Left ventricle myocardium superior (tissue), 1 donor: ENCODE measurements at places on chromosomes 2 and 18. TPM values are rescaled to one million over a fixed set of nuclear protein-coding genes. Genes with fewer than 3 reads are reported as not detected.

TRPM8 gene
- total RNA-seq, result not detected

HJURP gene
- 0.52 TPM for total RNA-seq

DNA sequence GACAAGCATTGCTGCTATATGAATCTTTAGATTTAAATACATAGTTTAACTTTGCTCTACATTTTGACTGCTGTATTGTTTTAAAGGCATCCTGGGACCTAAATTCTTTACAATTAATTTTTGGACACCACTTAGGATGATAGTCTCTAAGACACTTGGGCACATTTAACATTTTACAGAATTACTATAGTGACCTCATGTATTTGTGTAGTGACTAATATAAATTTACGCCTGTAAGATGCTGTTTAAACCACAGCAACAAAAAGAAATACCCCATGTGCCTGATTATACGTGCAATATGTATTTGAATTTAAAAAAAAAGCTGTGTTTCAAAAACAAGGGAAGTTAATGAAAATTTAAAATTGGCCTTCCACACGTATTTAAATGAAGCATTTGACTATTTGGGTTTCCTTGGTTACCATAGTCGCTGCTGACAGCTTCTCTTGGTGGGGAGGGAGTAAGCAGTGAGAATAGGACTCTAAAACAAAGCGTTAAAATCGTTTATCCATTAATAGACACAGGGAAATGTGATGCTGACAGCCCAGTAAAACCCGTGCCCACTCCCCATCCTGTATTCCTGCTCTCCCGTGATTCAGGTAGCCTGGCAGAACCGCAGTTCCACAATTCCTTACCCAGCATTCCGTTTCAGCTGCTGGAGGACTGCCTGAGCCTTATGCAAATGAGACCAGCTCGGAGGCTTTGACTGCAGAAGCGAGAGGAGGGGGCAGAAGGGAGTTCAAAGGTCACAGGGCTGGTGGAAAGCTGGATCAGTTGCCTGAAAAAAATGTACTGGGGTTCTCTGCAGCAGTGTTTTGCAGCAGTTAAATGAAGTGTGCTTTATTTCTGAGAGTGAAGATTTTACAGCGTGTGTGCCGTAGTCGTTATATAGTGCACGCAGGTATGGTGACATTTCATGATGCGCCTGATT is 104.3 kb downstream of the CSRNP3 start:
- DNase-seq, result peak; percentile 49

HOXD4 gene
- total RNA-seq, result 0.22 TPM

GRCh38 chr18:75157851-75158250 is 51.1 kb downstream of the PTGR3 start:
- DNase-seq, result no peak

TNFAIP6 gene
- total RNA-seq, result 2.4 TPM

DNAJC5G gene
- 2.1 TPM for total RNA-seq

DSG4 gene
- total RNA-seq, result not detected

- no peak for DNase-seq
Measured at GRCh38 chr18:22913861-22914260, 19.3 kb upstream of the RBBP8 start.

DNA sequence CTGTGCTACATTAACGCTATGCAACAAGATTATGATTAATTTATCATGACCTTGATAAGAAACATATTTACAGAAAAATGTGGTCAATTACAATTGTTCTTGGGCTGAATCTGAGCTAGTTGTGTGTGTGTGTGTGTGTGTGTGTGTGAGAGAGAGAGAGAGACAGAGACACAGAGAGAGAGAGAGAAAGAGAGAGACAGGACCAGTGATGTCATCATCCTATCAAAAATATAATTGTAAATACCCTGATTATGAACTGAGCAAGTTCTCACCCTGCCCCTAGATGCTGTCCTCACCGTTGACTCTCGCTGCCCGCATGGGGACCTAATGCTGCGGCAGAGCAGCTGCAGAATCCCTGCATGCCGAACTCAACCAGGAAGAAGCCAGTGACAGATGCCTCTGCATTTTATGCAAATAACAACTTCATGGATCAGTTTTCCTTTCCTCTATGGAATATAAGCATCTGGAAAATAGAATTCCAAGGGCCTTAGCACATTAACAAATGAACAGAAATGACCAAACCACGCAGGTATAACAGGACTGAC is 512.5 kb downstream of the PLCL1 start:
- DNase-seq, result no peak

DNA sequence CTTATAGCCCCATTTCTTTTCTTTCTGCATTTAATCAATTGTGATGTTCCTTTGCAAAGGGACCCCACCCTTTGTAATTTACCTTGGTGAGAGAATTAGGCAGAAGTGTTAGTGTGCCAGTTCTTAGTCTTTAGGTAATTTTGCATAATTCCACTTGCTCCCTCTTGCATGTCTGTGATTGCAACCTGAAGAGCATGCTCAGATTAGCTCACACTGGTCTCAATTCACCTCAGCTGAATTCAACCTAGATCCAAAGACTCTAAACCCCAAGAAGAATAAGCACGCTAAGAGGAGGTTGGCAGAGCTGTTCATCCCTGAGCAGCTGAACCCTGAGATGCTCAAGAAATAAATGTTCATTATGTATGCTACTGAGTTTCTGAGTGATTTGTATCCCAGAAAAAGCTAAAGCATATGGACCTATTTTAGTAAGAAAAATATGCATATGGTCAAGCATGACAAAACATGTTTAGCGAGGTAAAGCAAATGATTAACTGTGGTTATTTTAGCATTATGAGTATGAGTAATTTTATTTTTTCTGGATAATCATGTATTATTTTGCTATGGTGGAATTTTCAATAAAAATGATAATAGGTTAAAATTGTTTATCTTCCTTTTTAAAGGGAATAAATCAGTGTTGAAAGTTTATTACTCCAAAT is 299.2 kb upstream of the ZSWIM2 start:
- DNase-seq, result no peak

GRCh38 chr2:37604716-37605115 is 66.7 kb downstream of the CDC42EP3 start:
- no peak for DNase-seq

- no peak for DNase-seq
Measured at GRCh38 chr18:75066021-75066880, 142.7 kb downstream of the PTGR3 start.

PCARE gene
- 0.84 TPM for total RNA-seq

CCDC102B gene
- total RNA-seq, result 4.9 TPM

- DNase-seq, result no peak
Measured at GRCh38 chr2:100986157-100986556, 15.9 kb upstream of the RPL31 start.

TEKT4 gene
- not detected for total RNA-seq

GRCh38 chr2:8430628-8431027 is 251.2 kb upstream of the ID2 start:
- DNase-seq, result no peak

- peak; percentile 19 for DNase-seq
Measured at GRCh38 chr18:48861181-48861708, 89.5 kb downstream of the SMAD7 start.

ICOS gene
- not detected for total RNA-seq

DNA sequence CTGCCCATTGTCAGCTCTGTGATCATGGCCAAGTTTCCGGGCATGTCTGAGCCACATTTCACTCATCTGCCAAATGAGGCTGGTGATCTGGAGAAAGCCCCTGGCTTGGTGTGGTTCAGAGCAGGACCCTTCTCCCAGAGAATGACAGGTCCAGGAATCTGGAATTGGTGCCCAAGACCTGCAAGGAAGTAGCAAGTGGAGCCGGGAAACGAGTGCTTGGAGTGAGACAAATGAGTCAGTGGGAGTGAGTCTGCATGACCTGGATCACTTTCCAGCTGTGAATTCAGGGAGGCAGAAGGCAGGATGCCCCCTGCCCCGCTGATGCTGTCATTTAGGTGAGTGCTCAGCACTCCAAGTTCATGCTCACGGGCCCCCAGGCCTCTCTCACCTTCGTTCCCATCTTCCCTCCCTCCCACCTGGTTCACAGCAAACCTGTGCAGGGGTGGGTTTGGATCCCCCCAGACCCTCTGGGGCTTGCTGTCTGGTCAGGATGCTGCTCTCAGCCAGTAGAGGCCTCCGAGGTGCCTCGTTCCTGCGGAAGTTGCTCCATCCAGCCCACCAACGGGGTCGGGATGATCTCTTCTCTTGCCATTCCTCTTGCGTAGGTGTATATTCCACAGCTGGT is 104.4 kb downstream of the INHBB start:
- DNase-seq, result peak; percentile 7

CD8B2 gene
- total RNA-seq, result not detected

DNA sequence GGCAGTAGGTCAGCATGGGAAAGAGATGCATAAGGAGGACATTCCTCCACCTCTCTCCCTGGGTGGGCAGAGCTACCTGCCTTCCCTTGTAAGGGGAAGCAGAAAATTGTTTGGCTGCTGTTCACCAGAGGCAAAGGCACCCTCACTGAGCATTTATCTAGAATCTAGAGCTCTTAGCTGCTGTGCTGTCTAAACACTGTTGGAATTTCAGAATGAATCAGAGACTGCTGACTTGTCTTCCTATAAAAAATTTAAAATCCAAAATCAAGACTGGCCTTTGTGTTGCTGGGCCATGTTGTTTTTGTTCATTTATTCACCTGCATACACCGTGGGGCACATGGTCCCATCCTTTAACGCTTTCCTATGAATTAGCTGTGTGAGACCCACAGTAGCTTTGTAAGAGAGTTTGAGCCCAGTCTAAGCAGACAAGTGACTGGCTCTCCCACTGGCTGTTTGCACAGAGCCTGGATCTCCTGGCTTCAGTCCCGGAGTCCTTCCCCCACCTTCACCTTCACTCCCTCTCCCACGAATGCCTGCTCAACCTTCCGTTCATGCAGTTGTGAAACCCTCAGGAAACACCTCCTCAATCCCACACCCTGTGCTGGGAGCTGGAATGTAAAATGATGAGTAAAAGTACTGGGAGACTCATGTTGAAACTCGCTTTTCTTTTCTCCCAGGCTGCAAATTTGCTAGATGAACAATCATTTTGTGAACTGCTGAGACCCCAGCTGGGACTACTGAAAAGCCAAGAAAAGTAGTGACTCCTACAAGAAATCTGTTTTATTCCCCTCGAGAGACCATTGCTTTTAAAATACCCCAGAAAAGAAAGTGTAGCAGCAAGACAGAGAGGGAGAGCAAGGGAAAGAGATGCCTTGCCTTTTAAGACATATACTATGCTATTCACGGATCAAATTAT is 76.2 kb downstream of the FAM168B start:
- no peak for DNase-seq

DNA sequence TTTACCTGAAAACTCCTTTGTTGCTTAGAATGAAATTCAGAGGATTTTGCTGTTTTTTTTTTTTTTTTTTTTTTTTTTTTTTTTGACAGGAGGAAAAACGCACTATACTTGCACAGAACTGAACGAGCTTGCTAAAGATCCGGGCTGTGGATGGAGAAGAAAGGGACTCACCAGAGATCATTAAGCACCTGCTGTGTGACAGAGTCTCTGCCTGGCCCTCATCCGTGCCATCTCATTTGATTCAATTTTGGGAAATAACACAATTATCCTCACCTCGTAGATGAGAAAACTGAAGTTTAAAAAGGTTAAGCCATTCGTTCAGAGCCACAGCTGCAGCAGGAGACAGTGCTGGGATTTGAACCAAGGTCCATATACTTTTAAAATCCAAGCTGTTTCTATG is 775.4 kb upstream of the ID2 start:
- DNase-seq, result no peak

GRCh38 chr2:157428500-157429175 is 15.3 kb downstream of the CYTIP start:
- DNase-seq, result no peak

- DNase-seq, result no peak
Measured at GRCh38 chr2:56685205-56685604, 501.4 kb downstream of the CCDC85A start.

RANBP2 gene
- 48.3 TPM for total RNA-seq

DNA sequence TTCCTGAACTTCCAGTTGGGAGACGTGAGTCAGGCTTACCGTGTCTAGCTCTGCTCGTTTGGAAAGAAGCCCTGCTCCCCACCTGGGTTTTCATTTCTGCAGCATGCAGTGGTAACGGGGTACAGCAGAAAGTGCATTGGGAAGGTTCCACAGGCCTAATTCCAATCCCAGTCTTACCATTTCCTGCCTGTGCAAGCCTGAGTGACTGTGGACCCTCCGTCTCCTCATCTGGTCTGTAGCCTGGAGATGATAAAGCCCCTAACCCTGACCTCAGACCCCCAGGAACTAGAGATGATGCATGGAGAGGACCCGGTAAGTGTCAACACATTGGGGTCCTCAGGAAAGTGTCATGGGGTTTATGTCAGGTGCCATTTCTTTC is 5.8 kb upstream of the PSD4 start:
- no peak for DNase-seq

FEV gene
- not detected for total RNA-seq

- no peak for DNase-seq
Measured at GRCh38 chr2:49843314-49843713, 689.0 kb upstream of the FSHR start.

FHOD3 gene
- 347 TPM for total RNA-seq

THADA gene
- 12.1 TPM for total RNA-seq

NUP35 gene
- 7.6 TPM for total RNA-seq

DNA sequence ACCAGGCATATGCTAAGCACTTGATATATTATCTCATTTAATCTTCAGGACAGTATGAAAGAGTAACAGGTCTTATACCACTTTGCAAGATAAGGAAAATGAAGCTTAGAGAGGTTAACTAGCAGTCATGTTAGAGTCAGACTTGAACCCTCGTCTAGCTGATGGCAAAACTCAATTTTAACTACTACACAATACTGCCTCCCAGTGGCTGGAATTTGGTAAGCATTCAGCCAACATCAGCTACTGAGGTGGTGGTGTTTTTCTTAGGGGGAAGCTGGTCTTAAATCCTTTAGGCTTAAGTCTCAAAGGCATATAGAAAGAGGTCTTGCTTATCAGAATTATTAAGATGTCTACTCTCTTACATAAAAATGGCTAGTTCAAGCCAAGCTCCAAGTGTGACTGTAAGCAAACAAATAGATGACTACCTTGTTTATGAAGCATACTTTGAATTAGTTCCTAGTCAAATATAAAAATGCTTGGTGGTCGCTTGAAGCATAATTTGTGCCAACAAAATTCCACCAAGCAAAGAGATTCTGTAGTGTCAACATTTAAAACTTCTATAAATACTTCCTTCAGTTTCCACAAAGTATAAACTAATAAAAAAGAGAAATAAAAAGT is 325.4 kb upstream of the FIGN start:
- no peak for DNase-seq

DNA sequence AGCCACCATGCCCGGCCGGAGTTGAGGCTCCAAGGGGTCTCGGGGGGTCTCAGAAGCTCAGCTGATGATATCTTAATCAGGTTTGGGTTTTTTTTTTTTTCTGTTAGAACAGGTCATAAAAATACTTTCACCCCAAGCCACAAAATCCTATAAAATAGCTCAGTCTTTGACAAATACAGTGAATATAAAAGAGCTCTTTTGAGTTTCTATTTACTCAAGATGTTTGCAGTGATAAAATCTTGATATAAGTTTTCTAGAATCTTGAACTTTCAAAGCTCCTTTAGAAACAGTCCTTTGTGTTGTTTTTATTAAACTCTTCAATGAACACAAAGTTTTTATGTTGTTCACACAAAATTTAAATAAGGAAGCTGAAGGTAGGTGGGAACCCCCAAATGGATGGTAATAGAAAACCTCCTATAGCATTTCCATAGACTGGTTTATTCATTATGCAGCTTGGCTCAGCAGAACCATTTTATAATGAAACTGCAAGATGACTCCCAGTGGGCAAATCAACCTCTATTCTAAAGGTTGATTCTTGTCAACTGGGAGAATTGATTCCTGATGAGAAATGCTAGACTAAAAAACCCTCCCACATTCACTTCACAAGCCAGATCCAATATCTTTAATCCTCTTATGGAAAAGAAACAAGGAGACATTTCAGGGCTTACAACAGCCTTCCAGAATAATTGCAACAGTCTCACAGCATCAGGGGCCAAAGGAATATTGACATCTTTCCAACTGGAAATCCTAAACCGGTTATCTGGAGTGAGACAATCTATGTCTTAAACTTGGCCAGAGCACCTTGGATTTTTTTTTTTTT is 13.6 kb upstream of the NARS1 start:
- DNase-seq, result no peak
